ENCODE measurements at places on chromosomes 3 and 15.

- DNase-seq, result no peak
Measured at GRCh38 chr15:65370885-65371284, 6.9 kb downstream of the IGDCC3 start.

- DNase-seq, result no peak
Measured at GRCh38 chr3:131883711-131884407, 151.0 kb downstream of the CPNE4 start.

GRCh38 chr3:119148493-119149180, 2.7 kb downstream of the TEX55 start:
- no peak for DNase-seq

DNA sequence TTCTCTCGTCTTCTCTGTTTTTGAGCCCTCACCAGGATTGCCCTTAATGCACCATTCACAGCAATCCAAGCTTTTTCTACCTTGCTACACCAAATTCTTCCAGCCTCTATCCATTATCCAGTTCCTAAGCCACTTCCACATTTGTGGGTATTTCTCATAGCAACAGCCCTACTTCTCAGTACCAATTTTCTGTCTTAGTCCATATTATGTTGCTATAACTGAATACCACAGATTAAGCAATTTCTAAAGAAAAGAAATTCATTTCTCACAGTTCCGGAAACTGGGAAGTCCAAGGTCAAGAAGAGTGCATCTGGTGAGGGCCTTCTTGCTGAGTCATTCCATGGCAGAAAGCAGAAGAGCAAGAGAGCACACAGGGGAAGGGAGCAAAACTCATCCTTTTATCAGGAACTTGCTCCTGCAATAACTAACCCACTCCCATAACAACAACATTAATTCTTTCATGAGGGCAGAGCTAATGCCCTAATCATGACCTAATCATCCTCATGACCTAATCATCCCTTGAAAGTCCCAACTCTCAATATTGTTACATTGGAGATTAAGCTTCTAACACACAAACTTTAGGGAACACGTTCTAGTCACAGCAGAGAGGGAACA, 9.7 kb upstream of the EIF1B start:
- DNase-seq, result no peak

DNA sequence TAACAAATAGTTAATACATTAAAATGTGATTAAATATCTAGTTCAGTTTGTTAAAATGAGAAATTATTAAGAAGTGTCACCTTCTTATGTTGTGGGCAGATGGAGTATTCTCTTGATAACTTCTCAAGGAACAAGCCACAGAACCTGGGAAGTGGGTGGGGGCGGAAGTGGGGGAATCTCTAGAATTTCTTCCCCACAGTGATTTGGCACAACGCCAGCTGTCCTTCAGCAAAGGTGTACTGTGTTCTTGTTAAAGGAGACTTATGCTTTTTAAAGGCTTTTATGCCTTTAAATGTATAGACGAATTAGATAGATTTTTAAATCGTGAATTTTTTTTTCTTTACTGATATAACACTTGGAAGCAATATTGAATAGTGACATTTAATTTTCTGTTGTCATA, 42.4 kb downstream of the SEC22A start:
- DNase-seq, result no peak

DNA sequence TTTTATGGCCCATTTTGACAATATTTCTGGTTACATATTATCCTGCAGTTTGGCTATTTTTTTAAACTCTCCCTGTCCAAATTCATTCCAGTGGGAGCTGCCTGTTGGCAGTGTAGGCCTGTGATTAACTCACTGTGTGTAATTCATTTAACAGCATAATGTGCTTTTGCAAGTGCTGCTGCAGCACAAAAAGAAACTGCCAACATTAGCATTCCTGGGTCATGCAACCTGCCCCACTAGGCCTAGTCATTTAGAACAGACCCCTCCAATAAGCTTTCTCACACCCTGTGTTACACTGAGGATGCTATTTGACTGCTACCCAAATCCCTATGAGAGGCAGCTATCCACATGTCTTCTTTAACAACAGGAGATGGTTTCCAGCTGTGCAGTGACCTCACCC, 251.2 kb upstream of the UBE2E2 start:
- no peak for DNase-seq

GRCh38 chr3:11077466-11077865, 76.8 kb upstream of the HRH1 start:
- no peak for DNase-seq

DNA sequence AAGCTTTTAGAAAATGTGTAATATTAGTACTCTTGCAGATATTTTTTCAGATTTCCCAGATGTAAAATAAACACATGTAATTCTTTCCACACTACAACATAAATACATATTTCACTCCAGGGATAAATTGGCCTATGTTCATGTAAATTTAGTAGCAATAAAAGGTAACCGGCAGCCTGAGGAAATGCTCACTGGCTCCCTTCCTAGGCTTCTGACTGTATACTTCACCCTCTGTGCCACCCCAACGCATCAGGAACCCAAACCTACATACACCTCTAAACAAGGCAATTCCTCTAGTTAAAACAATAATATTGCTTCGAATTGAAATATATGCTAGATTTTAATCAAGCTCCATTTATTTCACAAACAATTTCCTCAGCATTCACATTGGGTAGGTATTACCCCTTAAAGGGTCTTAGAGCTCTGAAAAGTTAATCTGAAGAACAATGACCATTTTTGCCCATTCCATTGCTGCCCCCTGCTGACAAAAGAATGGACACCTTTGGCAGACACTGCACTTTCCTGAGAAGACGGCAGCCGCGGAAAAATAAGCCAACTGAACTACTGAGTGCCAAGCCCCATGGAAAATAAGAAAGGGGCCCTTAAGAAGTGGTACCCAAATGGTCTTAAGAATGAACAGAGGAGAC, 212.5 kb downstream of the OSBPL10 start:
- DNase-seq, result no peak

DNA sequence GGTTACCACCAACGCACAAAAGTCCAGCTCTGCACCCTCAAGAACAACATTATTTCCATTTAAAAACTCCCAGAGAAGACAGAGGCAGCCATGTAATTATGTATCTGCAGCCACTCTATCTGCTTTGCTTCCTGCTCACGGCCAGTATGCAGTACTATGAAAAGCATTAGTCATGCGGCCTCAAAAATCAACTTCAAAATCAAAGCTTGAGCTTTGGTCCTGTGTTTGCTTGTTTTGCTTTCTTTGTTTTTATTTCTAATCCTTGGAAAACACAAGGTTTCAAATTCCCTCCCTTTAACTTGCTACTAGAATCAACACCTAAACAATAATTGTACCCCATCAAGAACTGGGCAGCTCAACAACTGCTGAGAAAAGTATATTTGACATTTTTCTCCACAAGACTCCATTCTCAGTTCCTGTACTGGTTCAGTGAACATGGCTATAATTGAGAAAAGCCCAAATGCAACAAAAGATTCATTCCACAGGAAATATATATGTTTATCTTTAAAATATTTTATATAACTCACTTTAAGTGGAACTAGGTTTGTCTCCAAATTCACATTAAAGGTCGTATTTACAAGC, 37.6 kb downstream of the GBE1 start:
- DNase-seq, result no peak

Measured in suprapubic skin (tissue), 4 donors.